ENCODE measurements at places on chromosomes 1 and 21.

- no peaks in the 10 kb centered on the region for H3K36me3 ChIP-seq
- DNase-seq, result no peak
- H3K4me1 ChIP-seq, result peaks cover 10% of the 10 kb centered on the region
- H3K4me3 ChIP-seq, result no peak overlapping the region
These were observed 88.5 kb upstream of the SLC2A1 start for GRCh38 chr1:43047135-43047534.

- no peaks in the 10 kb centered on the region for H3K36me3 ChIP-seq
- H3K27me3 ChIP-seq, result no peaks in the 10 kb centered on the region
- no peak for DNase-seq
- H3K4me1 ChIP-seq, result peaks cover 8% of the 10 kb centered on the region
- no peak overlapping the region for H3K27ac ChIP-seq
These were observed 16.7 kb downstream of the COLGALT2 start for GRCh38 chr1:184020855-184021254.

- peaks cover 21% of the 10 kb centered on the region for H3K36me3 ChIP-seq
- DNase-seq, result no peak
- H3K4me3 ChIP-seq, result no peak overlapping the region
- H3K4me1 ChIP-seq, result peaks cover 70% of the 10 kb centered on the region
These were observed 23.5 kb downstream of the F11R start for GRCh38 chr1:160997323-160998038.

GRCh38 chr1:223261914-223262313 is 102.1 kb downstream of the SUSD4 start:
- H3K4me3 ChIP-seq, result no peak overlapping the region
- no peaks in the 10 kb centered on the region for H3K36me3 ChIP-seq
- H3K27ac ChIP-seq, result no peak overlapping the region
- DNase-seq, result no peak
- peaks cover 3% of the 10 kb centered on the region for H3K4me1 ChIP-seq

- no peaks in the 10 kb centered on the region for H3K27me3 ChIP-seq
- H3K27ac ChIP-seq, result no peak overlapping the region
These were observed 56.8 kb downstream of the MTR start for GRCh38 chr1:236851871-236852270.

DNA sequence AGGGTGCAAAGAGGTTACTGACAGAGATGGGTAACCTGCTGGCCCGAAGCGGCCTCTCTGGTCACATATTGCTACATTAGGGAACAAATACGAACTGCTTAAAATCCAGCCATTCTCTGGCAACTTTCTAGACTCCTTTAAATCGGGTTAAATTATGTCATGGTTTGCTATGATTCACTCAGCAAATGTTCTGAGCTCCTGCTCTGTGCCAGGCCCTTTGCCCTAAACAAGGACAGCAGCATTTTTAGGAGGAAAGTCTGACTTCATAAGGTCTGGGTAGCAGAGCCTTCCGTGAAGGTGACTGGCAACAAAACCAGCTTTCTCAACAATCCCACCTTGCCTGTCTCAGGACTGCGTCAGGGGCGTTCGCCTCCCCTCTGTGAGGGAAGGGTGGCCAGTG is 15.4 kb downstream of the ZP4 start:
- H3K27ac ChIP-seq, result no peak overlapping the region
- H3K4me3 ChIP-seq, result no peak overlapping the region
- H3K4me1 ChIP-seq, result peaks cover 2% of the 10 kb centered on the region
- DNase-seq, result no peak
- no peaks in the 10 kb centered on the region for H3K36me3 ChIP-seq

GRCh38 chr1:116411784-116412479 is 38.9 kb downstream of the ATP1A1 start:
- no peak overlapping the region for H3K4me3 ChIP-seq
- H3K27ac ChIP-seq, result no peak overlapping the region
- H3K36me3 ChIP-seq, result no peaks in the 10 kb centered on the region
- H3K4me1 ChIP-seq, result peaks cover 4% of the 10 kb centered on the region
- no peak for DNase-seq

- peak overlapping the region; percentile 50 for H3K27ac ChIP-seq
- H3K4me1 ChIP-seq, result no peaks in the 10 kb centered on the region
These were observed 199.4 kb upstream of the CACYBP start for GRCh38 chr1:174800216-174800851.

DNA sequence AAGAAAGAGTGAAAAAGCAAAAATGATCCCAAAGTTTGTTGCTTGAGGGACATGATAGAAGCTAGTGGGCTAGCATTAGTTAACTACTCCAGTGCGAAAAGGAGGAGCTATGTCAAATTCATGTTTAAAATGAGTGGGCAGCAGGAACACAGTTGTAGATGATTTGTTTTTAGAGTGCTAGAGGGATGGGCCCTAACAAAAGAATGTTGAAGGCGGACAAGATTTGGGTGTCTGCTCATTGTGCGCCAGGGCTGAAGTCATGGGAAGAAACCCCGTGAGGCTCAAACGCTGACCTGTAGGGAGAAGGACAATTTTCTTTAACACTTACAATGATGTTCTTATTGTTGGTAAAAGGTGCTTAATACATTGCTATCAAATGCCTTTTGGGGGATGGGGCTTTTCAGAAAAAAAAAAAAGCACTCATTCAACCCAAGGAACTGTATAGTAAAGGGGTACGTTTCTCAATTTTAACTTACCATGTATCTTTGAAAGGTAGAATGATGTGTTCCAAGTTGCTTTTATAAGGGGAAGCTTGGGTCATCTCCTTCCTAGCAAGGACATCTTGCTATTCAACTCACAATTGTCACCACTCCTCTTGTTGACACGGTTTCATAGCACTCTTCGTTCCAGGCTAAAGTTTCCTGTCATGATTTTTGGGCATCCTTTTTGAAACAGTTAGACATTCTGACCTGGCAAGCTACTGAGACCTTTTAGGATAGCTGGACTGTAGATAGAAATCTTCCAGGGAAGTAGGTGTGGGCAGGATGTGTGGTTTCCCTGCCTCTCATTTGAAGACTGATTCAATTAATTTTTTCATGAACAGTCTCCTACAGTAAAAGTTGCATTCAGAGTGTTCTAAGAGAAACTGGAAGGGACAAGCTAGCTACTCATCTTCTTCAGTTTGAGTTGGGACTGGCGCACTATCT is 53.0 kb upstream of the CNN3 start:
- peaks cover 10% of the 10 kb centered on the region for H3K4me1 ChIP-seq
- peak overlapping the region; percentile 68 for H3K27ac ChIP-seq
- no peaks in the 10 kb centered on the region for H3K27me3 ChIP-seq
- no peak overlapping the region for H3K4me3 ChIP-seq
- no peak for DNase-seq

GRCh38 chr1:31792116-31792515 is 23.7 kb downstream of the SPOCD1 start:
- no peak overlapping the region for H3K27ac ChIP-seq
- no peaks in the 10 kb centered on the region for H3K27me3 ChIP-seq
- H3K4me1 ChIP-seq, result peaks cover 11% of the 10 kb centered on the region
- no peaks in the 10 kb centered on the region for H3K36me3 ChIP-seq
- no peak for DNase-seq

DNA sequence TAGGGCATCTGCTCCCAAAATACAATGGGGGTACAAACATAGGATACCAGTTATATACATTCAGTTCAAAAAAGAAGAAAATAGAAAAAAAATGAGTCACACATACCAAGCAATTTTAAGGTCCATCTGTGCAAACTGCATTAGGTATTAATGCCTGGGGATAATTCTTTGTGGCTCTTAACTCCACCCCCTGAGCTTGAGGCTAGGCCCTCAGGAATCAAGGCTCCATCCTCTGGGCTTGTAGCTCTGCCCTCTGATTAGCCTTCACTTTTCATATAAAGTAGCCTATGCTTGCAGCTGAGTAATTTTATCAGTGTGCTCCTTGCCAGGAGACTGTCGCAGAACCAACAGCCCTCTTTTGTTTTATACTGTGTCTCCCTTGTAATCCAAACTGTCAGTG is 69.9 kb upstream of the BACE2 start:
- H3K4me1 ChIP-seq, result no peaks in the 10 kb centered on the region
- no peak overlapping the region for H3K27ac ChIP-seq
- H3K27me3 ChIP-seq, result peaks cover 6% of the 10 kb centered on the region
- no peak overlapping the region for H3K4me3 ChIP-seq
- H3K36me3 ChIP-seq, result no peaks in the 10 kb centered on the region
- DNase-seq, result no peak

Data from esophagus squamous epithelium (tissue), 5 donors.